Chondrocyte (in vitro differentiated cells): ENCODE measurements at places on chromosomes 4 and X. TPM values are rescaled to one million over a fixed set of nuclear protein-coding genes. Genes with fewer than 3 reads are reported as not detected.

GRCh38 chrX:129531132-129531531 is 7.8 kb upstream of the SMARCA1 start:
- no peak for DNase-seq

GRCh38 chr4:2822461-2823300 is 21.0 kb upstream of the ADD1 start:
- peak; percentile 80 for DNase-seq

DNA sequence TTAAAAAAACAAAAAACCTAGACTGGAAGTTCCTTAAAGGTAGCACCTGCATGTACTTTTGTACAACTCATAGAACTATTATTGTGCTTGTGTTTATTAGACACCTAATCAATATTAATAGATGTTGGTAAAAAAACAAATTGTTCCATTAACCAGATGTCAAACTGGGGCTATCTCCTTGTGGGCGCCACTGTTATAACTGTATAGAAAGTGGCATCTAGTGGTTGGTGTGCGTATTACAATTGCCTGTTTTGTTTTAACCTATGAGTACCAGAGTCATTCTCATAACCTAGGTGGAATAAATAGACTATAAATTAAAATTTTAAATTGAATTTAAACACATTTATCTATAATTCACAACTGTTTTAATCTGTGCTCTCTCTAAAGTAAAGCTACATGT is 97.4 kb downstream of the COL4A5 start:
- DNase-seq: no peak

GRCh38 chr4:181646864-181647263 is 596.3 kb upstream of the TENM3 start:
- no peak for DNase-seq

DNA sequence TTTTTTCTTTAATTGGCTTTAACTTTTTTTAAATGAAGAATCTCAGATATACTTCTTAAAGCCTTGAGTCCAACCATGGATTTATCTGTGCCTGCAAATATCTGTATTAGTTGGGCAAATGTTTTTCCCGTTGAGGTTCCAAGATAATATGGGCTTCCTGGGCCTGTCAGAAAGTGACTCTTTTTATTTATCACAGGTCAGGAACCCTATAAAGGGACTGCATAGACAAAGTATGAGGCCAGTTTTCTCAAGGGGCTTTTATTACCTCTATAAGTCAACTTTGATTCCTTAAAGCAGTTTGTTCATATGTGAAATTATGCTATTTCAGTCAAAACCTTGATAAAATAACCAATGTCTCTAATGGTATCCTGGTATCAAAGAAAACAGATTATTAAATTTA is 80.2 kb upstream of the BMP2K start:
- no peak for DNase-seq

GRCh38 chr4:166493924-166494345 is 620.9 kb downstream of the TLL1 start:
- no peak for DNase-seq

- DNase-seq: no peak
These were observed 440.9 kb downstream of the INPP4B start for GRCh38 chr4:142405021-142405694.

- DNase-seq: no peak
These were observed 122.3 kb upstream of the TBL1X start for GRCh38 chrX:9342561-9343051.

GRCh38 chr4:44120646-44121045 is 328.0 kb downstream of the KCTD8 start:
- no peak for DNase-seq

Gene DAPP1
- not detected in 3 replicates for total RNA-seq

Gene GAB3
- 2.0 to 2.4 TPM (median 2.2 TPM) in 3 replicates for total RNA-seq
